Activated naive CD4-positive, alpha-beta T cell treated with Interleukin-2 at 50 U/mL for 16 hours (primary cell): ENCODE measurements at places on chromosomes 12 and 14.
A peak's percentile ranks its signal among the peaks of the same experiment; 100 is the strongest.

GRCh38 chr14:54366736-54367735 is 29.8 kb upstream of the CDKN3 start:
- peak; percentile 14 for DNase-seq

DNA sequence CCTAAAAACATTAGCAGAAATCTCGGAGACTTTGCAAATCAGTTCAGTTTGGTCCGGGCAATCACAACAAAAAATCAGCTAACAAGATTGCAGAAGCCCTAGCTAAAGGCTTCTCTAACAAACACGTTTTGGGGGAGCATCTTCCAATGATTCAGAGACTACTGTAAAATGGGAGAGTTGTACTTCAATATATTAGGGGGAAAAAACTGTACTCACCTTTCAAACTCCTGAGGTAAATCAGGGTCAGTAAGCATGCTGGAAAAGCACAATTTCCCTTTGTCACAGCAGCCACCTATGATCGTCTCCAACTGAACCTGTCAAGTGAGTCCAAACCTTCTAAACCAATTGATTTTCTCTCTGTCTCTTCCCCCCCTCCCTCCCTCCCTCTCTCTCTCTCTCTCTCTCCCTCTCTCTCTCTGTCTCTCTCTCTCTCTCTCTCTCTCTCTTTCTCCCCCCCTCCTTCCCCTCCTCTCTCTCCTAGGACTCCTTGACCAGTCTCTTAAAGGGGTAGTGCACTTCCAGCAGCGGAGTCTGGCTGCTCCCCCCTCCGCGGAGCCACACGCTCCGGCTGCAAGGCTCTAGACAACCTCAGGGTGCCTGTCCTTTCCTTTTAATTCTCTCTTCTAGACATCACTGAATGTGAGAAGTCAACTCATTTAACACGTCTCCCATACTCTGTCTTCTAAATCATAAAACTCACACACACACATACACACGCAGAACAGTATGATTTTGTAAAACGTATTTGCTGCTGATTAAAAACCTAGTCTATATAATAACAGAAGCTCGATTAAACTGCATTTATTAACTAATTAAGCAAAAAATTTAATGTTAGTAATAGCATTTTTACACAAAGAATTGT is at the start of gene SOX5:
TSS of gene SOX5 (minus strand) at position 323 of the 862 bp plus-strand sequence. CDS start at position 254, 69 bp downstream.
- no peak for DNase-seq

- no peak for DNase-seq
These were observed 46.2 kb downstream of the ANO2 start for GRCh38 chr12:5898874-5899273.

- no peak for DNase-seq
These were observed 413.8 kb upstream of the SOX5 start for GRCh38 chr12:24363177-24363754.

GRCh38 chr12:53585448-53586125 is 40.6 kb downstream of the ATF7 start:
- no peak for DNase-seq

DNA sequence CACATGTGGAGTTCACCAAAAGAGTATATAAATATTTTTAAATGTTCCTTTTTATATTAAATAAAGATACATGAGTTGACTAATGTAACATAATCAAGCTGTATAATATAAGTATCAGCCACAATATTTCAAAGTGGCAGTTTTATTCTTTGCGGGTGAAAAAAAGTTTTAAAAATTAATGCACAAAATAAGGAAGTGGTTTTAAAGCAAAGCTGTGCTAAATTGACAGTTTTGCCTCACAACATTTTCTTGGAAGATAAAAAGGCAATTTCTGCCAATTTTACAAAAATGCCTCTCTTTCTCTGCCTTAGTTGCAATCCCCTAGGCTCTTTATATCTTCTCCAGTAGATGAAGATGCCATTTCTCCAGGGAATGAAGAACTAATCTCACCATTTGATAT is 719.1 kb downstream of the C12orf50 start:
- DNase-seq: no peak

- DNase-seq: no peak
These were observed 7.0 kb downstream of the PYGL start for GRCh38 chr14:50937325-50937724.

- peak; percentile 74 for DNase-seq
These were observed 3.2 kb upstream of the SYNE3 start for GRCh38 chr14:95519699-95520098.

GRCh38 chr14:24578558-24578957 is 2.5 kb upstream of the CTSG start:
- DNase-seq: no peak

DNA sequence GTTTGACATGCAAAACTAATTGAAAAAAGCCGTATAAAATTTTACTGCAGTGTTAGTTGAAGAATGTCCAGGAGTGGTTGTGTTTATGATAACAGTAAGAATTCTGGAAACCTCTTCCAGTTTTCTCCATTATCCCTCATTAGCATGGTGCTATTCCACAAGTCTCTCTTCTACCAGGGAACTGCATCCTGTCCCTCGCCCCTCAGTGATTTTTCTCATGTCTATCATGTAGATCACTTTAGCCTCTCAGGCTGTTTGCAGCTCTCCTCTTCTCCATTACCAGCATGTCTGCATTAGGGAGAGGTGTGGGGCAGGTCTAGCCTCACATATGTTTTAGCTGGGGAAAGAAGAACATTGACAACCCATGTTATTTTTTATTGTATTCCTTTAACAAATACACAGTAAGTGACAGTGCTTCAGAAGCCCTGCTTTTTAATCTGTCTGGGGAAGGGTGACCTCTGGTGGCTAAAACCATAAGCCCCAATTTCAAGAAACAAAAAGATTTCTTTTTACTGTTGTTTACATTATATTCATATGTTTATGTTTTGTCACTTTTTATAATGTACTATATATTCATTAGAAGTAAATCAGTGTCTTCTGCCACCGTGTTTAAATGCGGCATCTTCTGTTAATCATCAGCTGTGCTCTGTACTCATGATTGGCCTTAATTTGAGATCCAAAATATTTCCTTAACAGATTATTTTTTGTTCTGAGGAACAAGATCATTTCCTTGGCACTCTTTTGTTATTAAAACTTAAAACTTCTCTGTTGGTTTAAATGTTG is 70.7 kb downstream of the RASSF8 start:
- DNase-seq: no peak

GRCh38 chr12:112116232-112117060 is 7.9 kb upstream of the NAA25 start:
- no peak for DNase-seq

DNA sequence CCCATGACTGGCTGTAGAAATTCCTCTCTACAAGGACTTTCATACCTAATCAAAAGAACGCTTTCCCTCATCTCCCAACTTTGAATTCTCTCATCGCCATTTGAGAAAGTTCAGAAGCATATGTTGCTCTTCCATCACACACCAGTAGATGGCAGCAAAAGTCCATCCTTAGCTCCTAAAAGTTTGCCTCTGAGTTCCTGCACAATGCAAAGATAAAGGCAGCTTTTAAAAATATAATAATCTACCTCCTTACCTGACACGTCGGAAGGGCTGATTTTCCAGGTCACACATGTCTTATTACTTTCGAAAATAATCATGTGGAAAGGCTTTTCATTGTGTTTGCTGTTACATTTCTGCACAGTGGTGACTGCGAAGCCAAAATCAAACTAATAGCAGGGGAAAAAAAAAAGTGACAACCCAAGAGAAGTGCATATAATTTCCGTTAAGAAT is 456.7 kb upstream of the SEL1L start:
- peak; percentile 7 for DNase-seq

- DNase-seq: no peak
These were observed 48.8 kb downstream of the STXBP6 start for GRCh38 chr14:25001156-25001555.

- no peak for DNase-seq
These were observed 61.6 kb downstream of the RAD51B start for GRCh38 chr14:67881225-67881624.

DNA sequence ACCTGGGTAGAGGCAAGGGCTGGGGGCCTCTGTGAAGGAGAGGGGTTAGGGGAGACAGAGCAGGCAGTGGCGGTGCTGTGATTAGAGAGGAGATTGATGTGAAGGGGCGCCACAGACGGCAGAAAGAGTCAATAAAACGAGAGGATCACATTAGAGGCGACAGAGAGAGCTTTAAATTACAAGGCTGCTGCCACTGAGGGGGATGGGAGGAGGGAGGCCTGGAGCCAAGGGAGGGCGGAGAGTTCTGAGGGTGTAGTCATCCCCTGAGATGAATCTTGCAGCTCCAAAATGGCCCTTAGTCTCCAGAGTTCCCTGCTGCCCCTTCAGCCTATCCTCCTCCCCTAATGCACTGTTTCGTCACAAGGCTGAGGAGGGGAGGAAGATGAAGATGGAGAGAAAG is 12.8 kb downstream of the ZFHX2 start:
- DNase-seq: no peak

- DNase-seq: no peak
These were observed 1.9 kb downstream of the RASAL1 start for GRCh38 chr12:113133666-113134065.

GRCh38 chr14:93146119-93146518 is 30.4 kb upstream of the ITPK1 start:
- DNase-seq: no peak

GRCh38 chr12:109458771-109459208 is 18.3 kb downstream of the KCTD10 start:
- no peak for DNase-seq

- DNase-seq: no peak
These were observed 258.1 kb downstream of the EGLN3 start for GRCh38 chr14:33692762-33693161.

DNA sequence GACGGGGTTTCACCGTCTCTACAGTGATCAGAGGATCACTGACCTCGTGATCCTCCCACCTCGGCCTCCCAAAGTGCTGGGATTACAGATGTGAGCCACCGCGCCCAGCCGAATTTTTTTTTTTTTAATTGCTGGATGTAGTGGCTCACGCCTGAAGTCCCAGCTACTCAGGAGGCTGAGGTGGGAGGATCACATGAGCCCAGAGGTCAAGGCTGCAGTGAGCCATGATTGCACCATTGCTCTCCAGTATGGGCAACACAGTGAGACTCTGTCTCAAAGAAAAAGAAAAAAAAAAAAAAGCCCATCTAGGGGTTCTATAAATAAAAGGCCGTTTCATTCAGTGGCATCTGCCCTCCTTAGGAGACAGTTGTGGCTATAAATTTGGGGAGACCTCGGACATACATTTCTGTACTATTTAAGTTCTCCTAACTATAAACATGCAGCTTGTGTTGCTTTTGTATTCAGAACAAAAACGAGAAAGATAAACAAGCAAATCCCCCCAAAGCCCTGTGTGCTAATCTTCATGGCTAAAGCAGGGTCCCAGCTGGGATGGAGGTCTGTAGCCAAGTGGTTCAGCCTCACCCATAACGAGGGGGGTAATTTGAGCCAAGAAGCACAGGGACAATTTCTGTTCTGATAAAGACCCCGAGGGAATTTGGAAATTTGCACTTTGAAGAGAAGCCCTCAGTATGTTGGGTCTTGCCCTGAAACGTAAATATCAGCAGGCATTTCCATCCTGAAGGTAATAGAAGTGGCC is 35.0 kb upstream of the BCL7A start:
- DNase-seq: no peak

- no peak for DNase-seq
These were observed 80.4 kb upstream of the EEA1 start for GRCh38 chr12:93009533-93009932.

- no peak for DNase-seq
These were observed 83.8 kb downstream of the KCNMB4 start for GRCh38 chr12:70449753-70450341.

- no peak for DNase-seq
These were observed 129.5 kb downstream of the STXBP6 start for GRCh38 chr14:24920265-24921075.

GRCh38 chr12:116384175-116384574 is 106.7 kb upstream of the MED13L start:
- no peak for DNase-seq

DNA sequence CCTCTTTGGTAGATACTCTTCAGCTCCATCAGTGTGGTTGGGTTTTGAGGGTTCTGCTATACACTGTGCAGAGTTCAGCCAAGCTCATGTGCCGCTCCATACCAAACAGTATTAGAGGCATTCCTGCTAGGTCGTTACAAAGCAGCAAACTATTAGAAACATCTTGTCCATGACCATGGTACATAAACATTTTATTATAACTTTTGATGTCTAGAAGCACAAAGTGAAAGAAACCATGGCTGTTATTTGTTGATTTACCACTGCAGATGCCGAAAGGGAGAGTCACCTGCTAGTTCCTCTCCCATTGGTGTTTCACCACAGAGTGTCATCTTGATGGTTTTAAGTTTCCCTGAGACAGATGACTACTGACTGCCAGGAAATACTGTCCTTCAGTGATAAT is 242.0 kb downstream of the ADAMTS20 start:
- no peak for DNase-seq

DNA sequence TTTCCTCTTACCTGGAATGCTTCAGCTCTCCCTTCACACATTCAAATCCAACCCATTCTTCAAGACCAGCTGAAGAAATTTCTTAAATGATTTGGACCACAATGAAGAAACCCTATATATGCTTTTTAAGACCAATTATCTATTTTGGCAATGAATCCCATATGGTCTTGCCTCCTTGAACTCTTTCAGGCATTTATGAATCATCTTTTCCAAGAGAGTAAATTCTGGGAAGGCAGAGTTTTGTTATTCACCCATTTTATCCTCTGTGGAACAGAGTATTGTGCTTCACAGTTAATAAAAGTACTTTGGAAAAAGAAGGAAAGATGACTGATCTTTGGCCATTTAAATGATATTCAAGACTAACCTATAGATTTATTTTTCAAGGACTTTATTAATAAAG is 14.0 kb downstream of the GIT2 start:
- DNase-seq: no peak

DNA sequence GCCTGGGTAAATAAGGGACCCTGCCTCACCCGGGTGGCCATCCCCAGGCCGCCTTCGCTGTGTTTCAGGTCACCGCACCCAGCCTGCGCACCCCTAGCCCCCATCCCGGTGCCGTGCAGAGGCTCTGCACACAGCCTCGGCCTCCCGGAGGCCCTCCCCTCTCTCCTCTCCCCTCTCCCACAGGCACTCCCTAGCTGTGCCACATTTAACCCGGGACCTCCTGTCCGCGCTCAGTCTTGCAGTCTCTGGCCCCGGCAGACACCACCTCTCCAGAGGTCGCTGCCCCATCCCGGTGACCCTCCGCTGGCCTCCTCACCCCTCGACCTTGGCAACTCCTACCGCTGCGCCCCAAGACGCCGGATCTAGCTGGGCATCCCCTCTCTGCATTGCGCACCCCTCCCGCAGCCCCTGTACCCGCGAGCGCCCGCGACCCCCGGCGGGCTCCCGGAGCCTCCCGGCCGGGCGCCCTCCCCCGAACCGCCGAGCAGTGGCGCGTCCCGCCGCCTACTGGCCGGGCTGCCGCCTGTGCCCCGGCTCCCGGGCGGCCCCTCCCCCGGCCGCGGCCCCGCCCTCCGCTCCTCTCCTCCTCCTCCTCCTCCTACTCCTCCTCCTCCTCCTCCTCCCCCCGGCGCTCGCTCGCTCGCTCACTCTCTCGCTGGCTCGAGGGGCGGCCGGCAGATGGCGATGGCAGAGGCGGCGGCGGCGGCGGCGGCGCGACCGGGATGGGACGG is 120.7 kb downstream of the AACS start:
- DNase-seq: peak; percentile 8

GRCh38 chr12:44389896-44390295 is 486.2 kb downstream of the NELL2 start:
- DNase-seq: no peak
